Stimulated activated CD8-positive, alpha-beta memory T cell treated with anti-CD3 and anti-CD28 coated beads, Interleukin-7, amount 100 ng/mL, for 48 hours (primary cell): ENCODE measurements at places on chromosomes 5 and 9.

DNA sequence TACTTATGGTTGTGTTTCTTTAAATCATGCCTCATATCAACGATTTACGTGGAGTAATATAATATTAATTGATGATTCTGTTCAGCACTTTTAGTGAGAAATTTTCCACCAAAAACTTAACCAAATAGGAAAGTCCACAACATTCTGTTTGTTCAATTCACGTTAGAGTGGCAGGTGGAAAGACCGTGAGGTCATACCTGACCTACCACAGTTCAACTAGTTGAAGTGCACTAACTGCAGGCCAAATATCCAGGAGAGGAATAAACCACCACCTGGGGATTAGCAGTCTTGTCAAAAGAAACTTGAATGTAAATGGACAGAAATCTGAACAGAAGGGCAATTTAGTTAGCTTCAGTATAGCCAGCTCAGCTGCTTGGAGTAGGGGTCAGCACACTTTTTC is 577.7 kb downstream of the KIF4B start:
- DNase-seq, result no peak

DNA sequence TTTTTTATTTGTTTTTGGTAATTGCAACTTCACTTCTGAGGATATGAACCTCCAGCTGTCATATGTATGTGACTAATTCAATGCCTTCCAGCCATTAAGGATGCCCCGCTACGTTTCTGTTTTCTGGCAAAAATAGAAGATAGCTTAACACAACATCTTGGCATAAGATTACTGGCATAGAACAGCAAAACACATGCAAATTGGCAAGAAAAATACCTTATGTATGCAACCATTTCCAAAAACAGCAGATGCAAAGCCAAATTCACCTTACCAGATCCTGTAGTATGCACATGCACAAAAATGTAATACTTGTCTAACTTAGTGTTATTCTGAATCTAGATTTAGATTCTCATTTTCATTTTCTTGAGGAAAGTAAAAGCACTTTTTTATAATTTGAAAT is 461.1 kb upstream of the CYLC2 start:
- DNase-seq, result no peak

DNA sequence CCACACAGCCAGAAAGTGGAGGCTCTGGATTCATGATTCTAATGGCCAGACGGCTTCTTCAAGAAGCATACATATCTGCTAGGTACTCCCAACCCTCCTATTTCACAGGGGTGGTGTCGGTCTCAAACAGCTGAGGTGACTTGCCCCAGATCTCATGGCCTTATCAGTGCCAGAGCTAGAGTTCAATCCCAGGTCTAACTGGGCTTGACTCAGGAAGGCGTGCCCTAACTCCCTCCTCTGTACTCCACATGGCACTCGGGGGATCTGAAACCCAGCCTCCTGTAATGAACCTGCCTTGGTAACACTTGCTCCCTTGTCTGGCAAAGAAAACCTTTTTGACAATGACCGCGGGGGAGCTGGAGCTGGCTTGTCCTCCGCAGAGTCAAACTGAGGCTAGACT is 2.1 kb downstream of the QRFP start:
- no peak for DNase-seq

- no peak for DNase-seq
Measured at GRCh38 chr9:75156858-75157257, 68.5 kb downstream of the OSTF1 start.

- DNase-seq, result no peak
Measured at GRCh38 chr5:154713615-154714125, 41.5 kb upstream of the LARP1 start.

GRCh38 chr5:90475436-90475980 is 844 bp downstream of the POLR3G start:
- DNase-seq, result no peak

- DNase-seq, result no peak
Measured at GRCh38 chr5:26940994-26941393, 97.4 kb downstream of the CDH9 start.

- DNase-seq, result no peak
Measured at GRCh38 chr9:121841771-121842611, 190.6 kb downstream of the DAB2IP start.

GRCh38 chr9:91815896-91816295 is 134.1 kb downstream of the ROR2 start:
- no peak for DNase-seq

- DNase-seq, result peak; percentile 20
Measured at GRCh38 chr9:126558051-126558665, 55.6 kb upstream of the LMX1B start.

- DNase-seq, result no peak
Measured at GRCh38 chr5:123289210-123289609, 134.0 kb downstream of the CEP120 start.

DNA sequence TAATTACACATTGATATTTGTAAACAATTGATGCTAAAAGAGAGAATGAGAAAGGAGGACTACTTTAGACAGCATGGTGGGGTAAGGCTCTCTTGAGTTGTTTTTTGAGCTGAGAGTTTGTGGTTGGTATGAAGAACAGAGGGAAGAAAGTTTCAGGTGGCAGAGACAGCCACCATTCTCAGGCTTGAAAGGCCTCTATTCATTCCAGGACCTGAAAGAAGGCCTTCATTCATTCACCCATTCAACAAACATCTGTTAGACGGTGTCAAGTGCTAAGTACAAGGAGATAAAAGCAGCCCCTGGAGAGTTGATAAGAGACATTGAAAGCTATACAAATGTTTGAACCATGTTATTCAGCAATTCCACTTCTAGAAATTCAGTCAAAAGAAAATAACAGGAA is 21.7 kb upstream of the ADAM19 start:
- no peak for DNase-seq
